CD8-positive, alpha-beta memory T cell (primary cell): ENCODE measurements at places on chromosomes 3 and 15. TPM values are rescaled to one million over a fixed set of nuclear protein-coding genes. Genes with fewer than 3 reads are reported as not detected.

DNA sequence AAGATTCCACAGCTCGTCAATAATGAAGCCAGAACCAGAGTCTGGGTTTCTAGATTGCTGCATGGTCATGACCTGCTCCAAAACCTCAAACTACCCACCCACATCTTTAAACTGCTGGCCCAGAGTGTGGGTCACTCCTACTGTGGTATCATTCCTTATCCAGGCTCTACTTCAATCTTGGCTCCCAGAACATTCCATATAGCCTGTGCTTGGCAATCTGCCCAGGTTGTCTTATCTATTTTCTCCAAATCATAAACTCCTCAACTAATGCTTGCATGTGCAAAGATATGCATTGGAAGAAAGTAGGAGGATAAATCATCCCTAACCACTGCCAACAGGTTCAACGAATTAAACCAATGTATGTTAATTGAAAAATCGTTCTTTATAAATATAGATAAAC, 169.7 kb downstream of the ANXA2 start:
- H3K36me3 ChIP-seq: no peaks in the 10 kb centered on the region
- no peaks in the 10 kb centered on the region for H3K4me1 ChIP-seq
- no peak for DNase-seq
- H3K27me3 ChIP-seq: no peaks in the 10 kb centered on the region

GRCh38 chr15:90860450-90860849, 7.9 kb upstream of the FURIN start:
- H3K4me3 ChIP-seq: no peak overlapping the region
- H3K4me1 ChIP-seq: peaks cover 22% of the 10 kb centered on the region
- H3K27me3 ChIP-seq: no peaks in the 10 kb centered on the region
- H3K36me3 ChIP-seq: no peaks in the 10 kb centered on the region
- no peak overlapping the region for H3K27ac ChIP-seq

DNA sequence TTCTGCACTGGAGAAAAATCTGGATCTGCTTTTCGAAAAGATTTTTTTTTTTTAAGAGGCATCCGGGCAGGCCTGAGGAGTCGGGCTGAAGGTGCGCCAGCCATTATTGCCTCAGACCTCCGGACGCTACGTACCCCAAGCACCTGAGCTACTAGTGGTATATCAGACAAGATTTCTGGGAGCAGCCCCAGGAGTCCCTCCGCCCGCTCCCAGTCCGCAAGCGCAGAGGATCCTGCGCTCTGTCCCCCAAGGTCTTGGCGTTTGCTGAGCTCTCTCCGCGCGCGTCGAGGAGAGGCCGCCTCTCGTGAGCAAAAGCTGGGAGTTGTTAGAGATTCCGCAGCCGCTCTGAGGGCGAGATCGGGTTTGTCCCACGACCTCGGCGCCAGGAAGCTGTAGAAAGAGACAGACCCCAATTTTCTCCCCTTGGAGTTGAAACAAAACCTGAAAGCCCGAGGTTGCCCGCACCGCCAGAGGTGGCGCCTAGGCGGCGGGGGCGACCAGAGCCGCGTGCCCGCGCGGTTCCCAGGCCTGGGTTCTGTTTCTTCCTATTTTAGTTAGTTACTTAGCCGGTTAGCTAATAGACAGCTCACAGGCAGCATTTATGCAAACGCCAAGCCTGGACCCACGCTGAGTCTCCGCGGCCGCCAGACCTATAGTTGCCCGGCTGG, 72.5 kb upstream of the POLG start:
- H3K36me3 ChIP-seq: no peaks in the 10 kb centered on the region
- H3K4me3 ChIP-seq: no peak overlapping the region
- H3K27me3 ChIP-seq: peaks cover 87% of the 10 kb centered on the region
- H3K4me1 ChIP-seq: peaks cover 33% of the 10 kb centered on the region
- H3K27ac ChIP-seq: no peak overlapping the region
- no peak for DNase-seq

Gene FBXW12
- not detected for total RNA-seq

Gene PLA2G4E
- total RNA-seq: not detected

DNA sequence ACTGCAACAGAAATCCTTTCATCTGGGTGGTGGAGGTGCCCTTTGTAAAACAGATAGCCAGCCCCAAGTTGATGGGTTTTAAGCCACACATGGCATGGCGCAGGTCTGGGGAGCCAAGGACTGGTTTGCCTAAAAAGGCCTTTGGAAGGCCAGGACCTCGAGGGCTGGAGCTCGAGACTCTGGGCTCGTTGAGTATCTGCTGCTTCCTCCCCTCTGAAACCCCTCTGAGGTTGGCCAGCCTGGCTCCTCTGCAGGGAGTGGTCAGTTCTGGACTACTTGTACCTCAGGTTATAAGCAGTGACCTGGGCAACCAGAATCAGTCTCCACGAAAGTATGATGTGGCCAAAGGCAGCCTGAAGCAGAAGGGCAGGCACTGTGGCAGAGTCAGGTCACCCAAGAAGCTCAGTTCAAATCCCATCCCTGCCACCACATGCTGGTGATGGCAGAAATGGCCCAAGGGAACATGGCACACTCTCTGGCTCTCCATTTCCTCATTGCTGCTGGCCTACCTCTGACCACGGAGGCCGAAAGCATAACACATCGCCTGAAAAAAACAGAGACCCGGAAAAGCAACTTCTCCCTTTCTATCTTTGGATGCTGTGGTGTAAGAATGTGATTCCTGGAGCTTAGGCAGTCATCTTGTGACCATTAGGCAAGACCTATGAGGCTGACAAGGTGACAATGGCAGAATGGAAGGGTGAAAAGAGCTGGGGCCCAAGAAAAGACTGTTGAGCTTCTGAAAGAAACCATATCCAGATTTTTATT, 51.2 kb downstream of the WNT7A start:
- no peaks in the 10 kb centered on the region for H3K27me3 ChIP-seq
- no peaks in the 10 kb centered on the region for H3K4me1 ChIP-seq
- no peak overlapping the region for H3K27ac ChIP-seq

DNA sequence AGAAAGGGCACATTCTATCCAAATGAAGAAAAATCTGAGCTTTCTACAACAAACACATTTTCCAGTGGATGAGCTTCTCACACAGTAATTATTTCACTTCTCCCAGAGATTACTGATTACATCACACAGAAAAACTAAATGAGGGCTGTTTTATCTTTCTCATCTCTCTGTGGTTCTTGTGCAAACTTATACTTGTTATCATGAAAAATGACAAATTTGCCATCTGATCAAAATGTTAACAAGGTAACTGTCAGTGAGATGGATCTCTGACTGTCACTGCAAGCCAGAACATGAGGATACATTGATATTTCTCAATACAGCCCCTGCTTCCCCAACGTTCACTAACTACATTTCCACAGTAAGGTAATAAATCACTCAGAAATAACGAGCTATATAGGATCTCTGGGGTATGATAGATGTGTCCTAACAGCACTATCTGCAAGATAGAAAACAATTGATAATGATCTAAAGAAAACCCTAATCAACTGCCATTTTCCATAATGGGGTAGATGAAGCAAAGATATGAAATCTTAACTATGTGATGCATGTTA, 829.3 kb upstream of the CFAP20DC start:
- H3K4me3 ChIP-seq: no peak overlapping the region
- no peaks in the 10 kb centered on the region for H3K36me3 ChIP-seq
- no peak for DNase-seq
- no peaks in the 10 kb centered on the region for H3K27me3 ChIP-seq
- H3K27ac ChIP-seq: no peak overlapping the region

- H3K27me3 ChIP-seq: no peaks in the 10 kb centered on the region
- H3K27ac ChIP-seq: no peak overlapping the region
- DNase-seq: no peak
- no peaks in the 10 kb centered on the region for H3K4me1 ChIP-seq
- no peak overlapping the region for H3K4me3 ChIP-seq
Observed at GRCh38 chr3:66796343-66796742, 201.8 kb upstream of the KBTBD8 start.
